ENCODE measurements at places on chromosomes 5 and 9.

DNA sequence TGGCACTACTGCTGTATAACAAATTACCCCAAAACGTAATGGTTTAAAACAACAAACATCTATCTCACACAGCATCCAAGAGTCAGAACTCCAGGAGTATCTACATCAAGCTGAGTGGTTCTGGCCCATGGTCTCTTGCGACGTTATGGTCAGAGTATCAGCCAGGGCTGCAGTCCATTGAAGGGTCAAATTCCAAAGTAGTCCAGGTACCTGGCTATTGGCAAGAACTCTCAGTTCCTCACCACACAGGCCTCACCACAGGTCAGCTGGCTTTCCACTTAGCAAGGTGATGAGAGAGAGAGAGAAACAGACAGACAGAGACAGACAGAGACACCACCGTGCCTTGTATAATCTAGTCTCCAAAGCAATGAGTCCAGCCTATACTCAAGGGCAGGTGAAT is 22.6 kb downstream of the EPB41L4A start:
- DNase-seq, result no peak

GRCh38 chr5:36414869-36415282 is 113.2 kb upstream of the RANBP3L start:
- DNase-seq, result peak; percentile 20

DNA sequence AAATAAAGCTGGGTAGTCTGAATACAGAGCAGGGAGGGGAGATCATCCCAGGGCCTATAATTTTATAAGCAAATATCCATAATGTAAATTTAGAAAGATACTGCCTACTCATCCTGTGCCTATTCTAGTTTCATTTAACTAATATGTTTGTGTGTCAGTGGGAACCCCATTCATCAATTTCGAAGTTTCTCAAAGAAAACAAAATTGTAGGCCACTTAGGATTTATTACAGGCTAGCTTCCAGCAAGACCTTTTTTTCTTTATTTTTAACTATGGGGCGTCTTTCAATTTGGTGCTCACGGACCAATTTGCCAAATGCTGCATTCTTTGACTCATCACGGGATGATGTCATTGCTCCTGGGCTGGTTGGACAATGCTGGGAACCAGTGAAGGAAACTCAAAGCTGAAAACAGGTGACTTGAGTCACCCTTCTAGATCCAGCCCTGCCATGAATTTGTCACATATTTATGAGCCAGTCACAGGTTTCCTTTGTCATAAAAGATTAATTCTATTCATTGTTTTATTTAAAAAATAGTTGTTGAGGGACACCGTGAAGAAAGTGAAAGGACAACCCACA is 13.4 kb downstream of the PCSK5 start:
- no peak for DNase-seq

DNA sequence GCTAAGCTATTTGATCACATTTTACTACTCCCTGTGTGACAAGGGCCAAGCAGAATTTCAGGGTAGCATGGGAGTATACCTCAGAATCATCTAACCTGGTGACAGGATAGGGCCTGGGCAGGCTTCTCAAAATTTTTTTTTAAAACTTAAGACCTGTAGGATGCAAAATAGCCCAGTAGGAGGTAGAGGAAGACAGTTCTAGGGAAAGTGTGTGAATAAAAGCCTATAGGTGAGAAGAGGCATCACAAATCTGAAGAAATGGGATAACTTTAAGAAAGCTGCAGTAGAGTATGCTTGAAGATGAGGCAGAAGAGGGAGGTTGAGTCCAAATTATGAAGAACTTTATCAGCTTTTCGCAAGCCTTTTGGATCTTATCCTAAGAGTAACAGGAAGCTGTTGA is 32.3 kb downstream of the CNTRL start:
- DNase-seq, result no peak

DNA sequence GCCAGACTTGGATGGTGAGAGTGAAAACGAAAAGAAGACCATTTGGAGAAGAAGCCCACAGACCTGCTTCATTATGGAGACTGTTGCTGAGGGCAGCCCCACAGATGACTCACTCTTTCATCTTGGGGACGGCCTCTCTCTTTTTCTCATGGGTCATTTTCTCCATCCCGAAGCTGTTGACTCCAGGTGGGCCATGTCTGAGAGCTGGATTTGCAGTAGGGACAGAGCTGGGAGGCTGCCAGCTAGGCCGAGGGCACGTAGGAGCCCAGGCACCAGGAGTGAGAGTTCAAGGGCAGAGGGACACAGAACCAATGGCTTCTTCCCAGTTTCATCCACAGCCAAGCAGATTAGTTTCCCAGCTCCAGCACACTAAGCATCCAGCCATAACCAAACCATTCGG is 92.4 kb downstream of the S1PR3 start:
- no peak for DNase-seq

- DNase-seq, result no peak
Measured at GRCh38 chr5:35540002-35540401, 77.7 kb upstream of the SPEF2 start.

DNA sequence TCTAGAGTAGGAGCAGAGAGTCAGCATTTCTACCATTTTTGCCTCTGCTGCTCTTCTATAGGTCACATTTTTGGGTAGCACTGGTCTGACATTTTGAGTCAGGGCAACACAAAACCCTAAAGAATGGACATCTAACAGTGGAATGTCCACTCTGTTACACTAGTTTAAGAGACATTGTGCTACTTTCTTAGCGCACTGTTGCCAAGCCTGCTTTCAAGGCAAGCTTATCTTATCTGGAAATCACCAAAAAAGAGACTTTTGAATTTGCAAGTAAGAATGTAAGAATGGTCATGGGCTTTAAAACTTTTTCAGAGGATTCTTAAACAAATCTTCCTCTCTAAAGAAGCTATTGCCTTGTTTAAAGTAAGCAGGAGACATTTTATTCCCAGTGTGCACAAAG is 73.0 kb upstream of the STARD4 start:
- DNase-seq, result no peak

DNA sequence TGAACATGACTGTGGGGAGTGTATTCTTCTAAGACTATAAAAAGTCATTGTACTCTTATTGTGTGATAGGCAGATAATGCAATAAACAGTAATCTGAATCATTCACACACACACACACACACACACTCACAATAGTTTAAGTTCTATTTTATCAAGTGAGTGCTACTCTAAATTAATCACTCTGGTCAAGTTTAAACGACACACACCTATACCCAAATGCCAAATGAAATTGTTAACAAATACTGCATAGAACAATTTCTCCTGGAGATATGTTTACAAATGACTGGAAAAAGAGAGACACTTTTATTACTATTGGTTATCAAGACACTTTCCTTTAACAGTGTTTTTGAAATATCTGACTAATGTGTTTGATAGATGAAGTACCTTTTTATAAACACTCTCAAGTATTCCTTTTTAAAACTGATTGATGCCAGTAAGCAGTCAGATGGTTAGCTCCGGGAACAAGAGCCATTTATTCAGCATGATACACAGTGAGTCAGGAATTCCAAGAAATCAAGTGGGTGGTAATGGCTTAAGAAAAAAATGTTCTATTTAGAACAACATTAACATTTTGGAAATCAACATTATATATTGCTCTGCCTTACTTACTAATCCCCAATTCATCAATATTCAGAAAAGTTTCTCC is 521.6 kb upstream of the ST8SIA4 start:
- no peak for DNase-seq

DNA sequence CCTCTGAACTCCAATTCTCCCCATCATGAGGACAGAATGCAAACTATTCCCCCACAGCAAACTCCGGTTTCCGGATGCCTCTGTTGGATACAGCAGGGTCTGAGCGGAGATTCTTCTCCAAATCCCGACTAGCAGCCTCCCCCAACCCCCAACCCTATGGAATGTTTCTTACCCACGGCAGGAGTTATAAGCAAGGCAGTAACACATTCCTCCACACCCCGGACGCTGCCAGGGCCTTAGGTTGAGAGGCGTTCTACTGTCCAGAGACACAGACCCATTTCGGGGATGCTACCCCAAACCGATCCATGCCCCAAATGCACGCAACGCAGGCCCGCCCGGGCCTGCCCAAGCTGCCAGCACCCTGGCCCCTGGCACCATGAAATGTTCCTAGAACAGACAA is 85.6 kb upstream of the LMX1B start:
- DNase-seq, result no peak

- no peak for DNase-seq
Measured at GRCh38 chr9:14272927-14273528, 40.9 kb downstream of the NFIB start.

- no peak for DNase-seq
Measured at GRCh38 chr5:102154291-102154690, 141.8 kb downstream of the SLCO4C1 start.

GRCh38 chr5:72107131-72107900 is at the start of gene MAP1B:
Gene MAP1B, plus strand, starts transcription at chr5:72107475. Its CDS starts 57 bp downstream, at chr5:72107532.
- peak; percentile 63 for DNase-seq

DNA sequence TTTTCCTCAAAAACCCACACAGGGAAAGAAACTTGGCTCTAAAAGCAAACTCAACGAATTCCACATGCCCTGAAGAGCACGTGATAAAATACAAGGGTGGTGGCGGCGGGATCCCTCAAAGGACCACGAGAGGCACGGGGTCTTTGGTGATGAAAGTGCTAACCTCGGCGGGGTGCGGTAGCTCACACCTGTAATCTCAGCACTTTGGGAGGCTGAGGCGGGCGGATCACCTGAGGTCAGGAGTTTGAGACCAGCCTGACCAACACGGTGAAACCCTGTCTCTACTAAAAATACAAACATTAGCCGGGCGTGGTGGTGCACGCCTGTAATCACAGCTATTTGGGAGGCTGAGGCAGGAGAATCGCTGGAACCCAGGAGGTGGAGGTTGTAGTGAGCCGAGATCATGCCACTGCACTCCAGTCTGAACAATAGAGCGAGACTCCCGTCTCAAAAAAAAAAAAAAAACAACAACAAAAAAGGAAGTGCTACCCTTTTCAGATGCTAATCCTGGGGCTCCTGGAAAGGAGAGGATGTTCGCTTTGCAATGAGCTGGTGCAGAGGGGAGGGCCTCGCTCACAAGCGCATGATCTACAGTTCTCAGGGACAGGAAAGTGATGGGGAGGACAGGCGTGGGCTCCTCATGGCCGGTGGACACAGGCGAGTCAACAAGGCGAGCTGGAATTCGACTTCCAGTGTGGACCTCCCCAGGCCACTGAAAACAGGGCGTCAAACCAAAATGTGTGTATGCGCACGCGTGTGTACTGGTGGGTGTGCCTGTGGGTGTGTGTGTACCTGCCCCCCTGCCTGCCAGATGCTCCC is 54.1 kb downstream of the USP20 start:
- no peak for DNase-seq

DNA sequence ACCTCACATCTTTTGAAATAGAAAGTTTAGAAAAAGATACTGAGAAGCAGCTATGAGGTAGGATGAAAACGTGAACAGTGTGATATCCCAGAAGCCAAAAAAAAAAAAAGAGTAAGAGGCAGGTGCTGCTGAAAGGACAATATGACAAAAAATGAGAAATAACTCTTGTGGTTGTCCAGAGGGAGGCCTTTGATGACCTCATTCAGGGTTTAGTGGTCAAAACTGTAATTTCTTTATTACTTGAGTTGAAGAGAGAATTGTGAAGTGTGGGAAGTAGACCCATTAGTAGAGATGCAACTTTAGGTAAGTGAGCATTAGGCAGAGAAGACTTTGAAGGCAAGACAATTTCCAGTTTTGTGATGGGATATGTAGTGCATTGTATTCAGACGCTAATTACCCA is 1306.3 kb upstream of the ACO1 start:
- DNase-seq, result no peak

- DNase-seq, result no peak
Measured at GRCh38 chr5:33938507-33938796, 2.3 kb downstream of the RXFP3 start.

- DNase-seq, result no peak
Measured at GRCh38 chr9:76452839-76453238, 6.1 kb upstream of the GCNT1 start.
